IMR-90 (cell line): ENCODE measurements at places on chromosomes 1 and 21. TPM values are rescaled to one million over a fixed set of nuclear protein-coding genes. Genes with fewer than 3 reads are reported as not detected.

- no peaks in the 10 kb centered on the region for H3K27me3 ChIP-seq
- peak; percentile 38 for DNase-seq
- no peaks in the 10 kb centered on the region for H3K36me3 ChIP-seq
- H3K4me3 ChIP-seq: no peak overlapping the region
- peaks cover 2% of the 10 kb centered on the region; the same call in 1 of the 2 replicates for H3K4me1 ChIP-seq
Observed at GRCh38 chr21:34559089-34559631, 47.1 kb upstream of the KCNE1 start.

DNA sequence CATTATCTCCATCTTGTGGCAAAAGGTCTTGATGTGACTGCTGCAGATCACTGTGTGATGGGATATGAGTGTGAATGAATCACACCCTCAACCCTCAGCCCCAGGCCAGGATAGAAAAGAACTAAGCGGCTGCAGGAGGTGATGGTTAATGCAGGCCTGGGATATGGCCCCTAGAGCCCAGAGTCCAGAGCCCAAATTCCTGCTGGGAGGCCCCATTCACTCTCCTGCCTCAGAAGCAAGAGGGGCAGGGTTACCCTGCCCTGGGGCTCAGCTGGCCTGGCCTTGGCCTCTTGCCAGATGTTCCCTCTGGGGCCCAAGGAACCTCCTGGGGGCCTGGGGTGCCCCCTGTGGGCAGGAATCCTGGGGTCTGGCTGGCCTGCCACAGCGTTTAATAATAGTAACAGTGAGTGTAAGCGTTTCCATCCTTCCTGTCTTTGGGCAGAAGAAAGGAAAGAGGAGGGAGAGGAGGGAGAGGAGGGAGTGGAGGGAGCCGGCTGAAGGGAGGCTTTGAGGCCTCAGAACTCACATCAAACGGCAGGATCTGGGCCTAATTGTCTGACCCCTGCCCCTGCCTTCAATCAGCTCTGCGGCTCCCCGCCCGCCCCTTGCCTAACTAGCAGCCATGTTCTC, 26.2 kb downstream of the DMAP1 start:
- no peak overlapping the region for H3K27ac ChIP-seq
- H3K27me3 ChIP-seq: no peaks in the 10 kb centered on the region
- peaks cover 11% of the 10 kb centered on the region for H3K4me1 ChIP-seq
- no peak overlapping the region for H3K4me3 ChIP-seq
- H3K36me3 ChIP-seq: peaks cover 4% of the 10 kb centered on the region; the same call in 1 of the 2 replicates
- DNase-seq: peak; percentile 34

DNA sequence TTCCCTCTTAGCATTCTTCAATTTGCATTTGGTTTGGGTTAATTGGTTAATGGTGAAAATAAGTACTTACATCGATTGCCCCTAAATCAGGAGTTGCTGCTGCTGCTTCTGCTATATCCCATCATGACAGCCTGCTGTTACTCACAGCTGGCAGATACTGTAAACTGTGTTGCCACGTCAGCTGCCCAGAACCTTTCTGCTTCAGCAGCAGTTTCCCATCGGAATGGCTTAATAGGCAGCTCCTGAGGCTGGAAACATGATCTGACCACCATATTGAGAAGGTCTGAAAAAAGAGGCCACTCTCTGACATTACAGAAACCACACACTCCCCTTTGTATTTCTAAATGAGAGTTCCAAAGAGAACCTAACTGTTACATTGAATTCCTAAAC, 14.3 kb upstream of the SEC16B start:
- H3K4me3 ChIP-seq: no peak overlapping the region
- H3K4me1 ChIP-seq: peaks cover 2% of the 10 kb centered on the region; the same call in 1 of the 2 replicates
- no peak overlapping the region for H3K27ac ChIP-seq

DNA sequence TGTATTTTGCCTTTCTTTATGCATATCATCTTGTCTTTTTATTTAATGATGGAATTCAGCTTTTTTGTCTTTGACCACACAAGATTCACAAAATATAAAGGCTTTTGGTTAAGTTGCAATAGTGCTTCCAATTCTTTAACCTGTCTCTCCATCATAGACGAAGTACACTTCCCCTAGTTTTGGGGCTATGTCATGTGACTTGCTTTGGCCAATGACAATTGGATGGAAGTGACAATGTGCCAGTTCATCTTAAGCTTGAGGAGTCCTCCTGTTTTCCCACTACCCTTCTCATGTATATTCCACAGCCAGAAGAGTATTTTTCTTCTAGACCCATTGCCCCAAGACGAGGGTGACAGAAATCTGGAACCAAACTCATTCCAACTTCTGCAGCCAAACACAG, 419.6 kb upstream of the BRINP3 start:
- no peaks in the 10 kb centered on the region for H3K27me3 ChIP-seq
- DNase-seq: no peak
- no peak overlapping the region for H3K4me3 ChIP-seq
- no peaks in the 10 kb centered on the region for H3K36me3 ChIP-seq
- no peak overlapping the region for H3K27ac ChIP-seq
- no peaks in the 10 kb centered on the region for H3K4me1 ChIP-seq

- peak; percentile 65 for DNase-seq
- no peak overlapping the region for H3K4me3 ChIP-seq
- no peaks in the 10 kb centered on the region for H3K27me3 ChIP-seq
Observed at GRCh38 chr1:198741744-198742143, 102.9 kb downstream of the PTPRC start.

- H3K4me1 ChIP-seq: no peaks in the 10 kb centered on the region; the same call in 1 of the 2 replicates
- H3K4me3 ChIP-seq: no peak overlapping the region
- 0 out of 2 replicates have a peak, but pooled peaks cover under 1% of the 10 kb centered on the region for H3K27me3 ChIP-seq
- DNase-seq: no peak
Observed at GRCh38 chr1:157090771-157091170, 8.8 kb downstream of the ETV3L start.

Gene SELENBP1
- total RNA-seq: 21.1 and 21.3 TPM in 2 replicates

Gene DCST2
- not detected in 2 replicates for total RNA-seq

Gene PRRC2C
- 58.3 and 66.4 TPM in 2 replicates for total RNA-seq
